ENCODE measurements at places on chromosomes 1 and 21. TPM values are rescaled to one million over a fixed set of nuclear protein-coding genes. Genes with fewer than 3 reads are reported as not detected.

DNA sequence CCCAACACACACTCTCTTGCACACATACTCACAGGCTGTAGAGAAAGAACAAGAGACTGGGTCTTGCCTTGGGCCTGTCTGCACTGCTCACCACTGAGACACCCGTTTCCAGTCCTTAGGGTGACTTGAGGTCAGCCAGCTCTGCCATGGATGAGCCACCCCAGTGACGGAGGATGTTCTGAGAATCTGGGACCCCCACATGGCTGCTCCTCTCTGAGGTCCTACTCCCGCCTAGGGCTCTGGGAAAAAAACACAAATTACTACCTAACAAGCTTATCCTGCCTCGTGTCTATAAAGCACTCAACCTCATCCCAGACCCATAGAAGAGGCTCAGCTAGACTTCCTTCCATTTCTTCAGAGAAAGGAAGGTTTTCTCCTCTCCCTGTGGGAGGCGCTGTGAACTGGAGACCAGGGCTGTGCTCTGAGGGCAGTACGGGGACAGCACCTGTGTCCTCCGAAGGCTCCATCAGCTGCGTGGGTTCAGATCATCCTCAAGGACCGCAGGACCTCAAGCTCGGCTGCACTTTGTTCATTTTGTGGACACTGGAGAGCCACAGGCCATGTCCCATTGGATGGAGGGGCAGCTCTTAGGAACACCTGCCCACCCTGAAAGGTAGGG, 4.3 kb upstream of the CLEC20A start:
- DNase-seq = no peak

GRCh38 chr1:186094172-186094571, 280.9 kb downstream of the TPR start:
- no peak for DNase-seq

GRCh38 chr1:205826995-205827394, 14.0 kb upstream of the SLC41A1 start:
- DNase-seq = no peak

GRCh38 chr21:17854745-17855144, 35.6 kb upstream of the C21orf91 start:
- no peak for DNase-seq

DNA sequence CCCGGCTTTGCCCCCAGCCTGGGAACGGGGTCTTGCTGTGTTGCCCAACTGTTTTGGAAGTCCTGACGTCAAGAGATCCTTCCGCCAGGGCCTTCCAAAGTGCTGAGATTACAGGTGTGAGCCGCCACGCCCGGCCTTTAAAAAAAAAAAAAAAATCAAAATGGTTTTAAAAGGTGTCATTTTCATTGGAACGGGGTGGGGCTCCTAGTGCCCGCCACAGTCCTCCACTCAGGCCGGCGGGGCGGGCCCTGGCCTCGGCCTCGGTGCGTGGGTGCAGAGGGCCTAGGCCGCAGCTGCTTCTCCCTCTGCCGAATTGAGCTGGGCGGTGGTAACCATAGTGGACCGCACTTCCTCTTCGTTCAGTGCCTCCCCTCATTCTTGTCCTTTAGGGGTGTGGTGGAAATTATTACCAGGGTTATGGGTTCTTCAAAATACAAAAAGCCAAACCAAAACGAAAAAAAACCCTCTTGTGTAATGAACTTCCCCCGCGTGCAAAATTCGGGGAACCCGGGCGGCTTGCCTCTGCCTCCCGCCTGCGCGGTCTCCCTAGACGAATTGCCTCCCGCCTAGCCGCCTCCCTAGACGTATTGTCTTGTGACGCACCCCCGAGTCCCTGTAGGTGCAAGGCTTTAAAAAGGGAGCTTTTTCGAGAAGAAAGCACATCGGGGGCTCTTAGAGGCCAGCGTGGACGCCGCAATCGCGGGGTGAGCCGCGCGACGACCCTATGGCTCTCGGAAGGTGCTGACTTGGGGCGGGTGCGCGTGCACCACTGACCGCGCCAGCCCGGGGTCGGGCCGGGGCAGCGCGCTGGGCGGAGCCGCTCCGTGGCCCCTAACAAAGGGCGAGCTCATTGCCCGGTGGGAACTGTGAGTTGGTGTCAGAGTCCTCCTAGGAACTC, 10.5 kb upstream of the SPEN start:
- no peak for DNase-seq

- no peak for DNase-seq
These were observed 204.3 kb downstream of the SMYD3 start for GRCh38 chr1:246302711-246303317.

DNA sequence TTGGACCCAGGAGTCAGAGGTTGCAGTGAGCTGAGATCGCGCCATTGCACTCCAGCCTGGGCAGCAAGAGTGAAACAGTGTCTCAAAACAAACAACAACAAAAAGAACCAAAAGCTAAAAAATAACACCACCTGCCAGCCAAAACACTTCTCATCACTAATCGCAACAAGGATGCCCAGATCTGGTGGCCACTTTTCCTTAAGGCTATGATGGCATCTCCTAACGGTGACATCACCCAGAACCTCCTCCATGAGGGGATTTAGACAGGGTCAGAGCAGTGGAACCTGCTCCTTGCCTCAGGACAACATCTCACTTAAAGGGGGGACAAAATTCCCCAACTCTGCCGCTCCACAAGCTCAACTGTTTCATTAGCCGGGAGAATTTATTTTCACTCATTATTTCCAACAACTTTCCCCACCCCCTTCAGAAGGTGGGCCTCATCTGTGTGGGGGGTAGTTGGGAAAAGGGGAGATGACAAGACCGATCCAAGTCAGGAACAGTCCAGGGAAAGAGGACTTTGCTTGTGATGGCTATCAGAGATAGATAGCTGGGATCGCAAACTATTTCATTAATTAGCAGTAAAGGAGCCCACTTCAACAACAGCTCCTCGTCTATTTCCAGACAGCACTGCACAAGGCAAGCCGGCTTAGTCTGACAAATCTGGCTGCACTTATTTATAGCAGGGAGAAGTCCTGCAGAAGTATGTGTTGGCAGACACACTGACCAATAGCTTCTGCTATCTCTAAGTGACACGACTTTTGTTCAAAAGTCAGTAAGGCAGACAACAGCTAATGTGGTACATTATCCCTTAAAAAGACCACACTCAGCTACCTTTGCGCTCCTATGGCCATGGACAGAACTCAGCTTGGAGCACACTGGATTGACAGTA, 2.6 kb downstream of the PABPC4 start:
- no peak for DNase-seq

GRCh38 chr21:16055014-16055413, 325.2 kb downstream of the USP25 start:
- no peak for DNase-seq

- DNase-seq = peak; percentile 10
These were observed 27.9 kb downstream of the NRDC start for GRCh38 chr1:51850420-51851223.

GRCh38 chr1:199102239-199102638, 463.4 kb downstream of the PTPRC start:
- no peak for DNase-seq

GRCh38 chr1:32897082-32898049, 3.8 kb downstream of the TMEM54 start:
- DNase-seq = no peak

GRCh38 chr1:69671363-69672010, 103.8 kb downstream of the LRRC7 start:
- no peak for DNase-seq

GRCh38 chr1:115677182-115677555, 35.4 kb downstream of the VANGL1 start:
- no peak for DNase-seq

GRCh38 chr1:222976453-222976852, 161.6 kb downstream of the DISP1 start:
- no peak for DNase-seq

- no peak for DNase-seq
These were observed 761 bp downstream of the TNNT2 start for GRCh38 chr1:201376464-201377374.

DNA sequence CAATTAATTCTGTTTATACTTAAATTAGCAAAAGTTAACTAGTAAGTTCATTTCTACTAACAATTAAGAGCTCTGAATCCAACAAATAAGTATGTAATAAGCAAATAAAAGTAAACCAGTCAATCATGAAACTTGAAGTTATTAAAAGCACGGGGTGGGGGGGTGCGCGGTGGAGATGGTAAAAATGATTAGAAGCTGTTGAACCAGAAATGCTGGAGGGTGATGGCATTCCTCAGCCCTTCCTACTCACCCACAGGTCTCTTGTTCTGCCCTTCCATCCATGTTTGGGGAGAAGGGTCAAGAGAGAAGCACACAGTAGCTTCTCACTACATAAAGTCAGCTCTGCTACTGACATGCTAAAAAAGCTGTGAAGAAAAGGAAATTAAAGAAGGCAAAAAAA, 63.5 kb downstream of the AKT3 start:
- DNase-seq = no peak

GRCh38 chr1:226496453-226497015, 52.0 kb upstream of the STUM start:
- no peak for DNase-seq

- no peak for DNase-seq
These were observed 2.0 kb downstream of the QSOX1 start for GRCh38 chr1:180156631-180157091.

- no peak for DNase-seq
These were observed 32.5 kb downstream of the SASS6 start for GRCh38 chr1:100100202-100100601.

DNA sequence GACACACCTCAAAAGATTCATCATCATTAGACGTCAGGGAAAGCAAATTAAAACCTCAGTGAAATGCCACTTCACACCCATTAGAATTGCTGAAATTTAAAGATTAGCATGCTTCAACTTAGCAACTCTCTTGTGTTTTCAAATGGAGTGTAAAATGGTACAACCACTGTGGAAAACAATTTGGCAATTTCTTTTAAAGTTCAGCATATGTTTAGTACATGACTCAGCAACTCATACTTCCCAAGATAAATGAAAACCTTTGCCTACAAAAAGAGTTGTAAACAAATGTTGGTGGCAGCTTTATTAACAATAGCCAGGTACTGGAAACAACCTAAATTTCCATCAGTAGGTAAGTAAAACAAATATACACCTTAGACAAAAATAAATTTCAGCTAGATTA, 42.7 kb downstream of the ST3GAL3 start:
- DNase-seq = no peak

GRCh38 chr1:182459949-182460348, 10.0 kb downstream of the RGSL1 start:
- no peak for DNase-seq

DNA sequence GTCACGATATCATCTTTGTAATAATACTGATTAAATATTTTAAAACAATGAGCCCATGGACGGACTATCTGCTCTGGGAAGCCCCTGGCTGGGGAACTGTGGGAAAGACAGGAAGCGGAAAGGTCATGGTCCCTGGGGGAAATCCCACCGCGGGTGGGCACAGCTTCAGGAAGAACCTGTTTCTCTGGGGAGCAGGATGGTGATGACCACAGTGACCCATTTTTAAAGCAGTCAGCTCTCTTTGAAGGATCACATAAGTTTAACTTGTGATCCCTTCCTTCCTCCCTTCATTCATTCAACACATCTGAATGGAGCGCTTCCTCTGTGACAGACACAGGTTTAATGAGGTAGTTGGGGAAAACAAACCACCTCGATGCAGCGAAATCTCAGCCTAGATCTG, 73.0 kb downstream of the DHRS3 start:
- no peak for DNase-seq

DNA sequence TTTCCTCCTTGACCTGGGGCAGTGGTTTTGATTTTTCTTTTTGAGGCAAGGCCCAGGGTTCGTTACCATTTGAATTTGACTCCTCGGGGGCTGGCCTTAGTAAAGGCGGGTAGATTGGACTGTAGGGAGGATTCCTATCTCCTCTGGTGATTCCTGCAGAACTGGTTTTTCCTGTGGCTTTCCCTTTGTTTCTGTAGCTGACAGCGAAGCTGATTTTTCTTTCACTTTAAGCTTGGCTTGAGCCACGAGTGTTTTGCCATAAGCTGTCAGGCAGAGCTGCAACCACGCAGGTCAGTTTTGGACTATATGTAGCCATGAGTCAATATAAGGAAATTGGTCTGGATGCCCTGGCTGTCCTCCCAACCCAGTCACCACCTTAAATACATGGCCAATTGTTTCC, 28.7 kb upstream of the KCNJ15 start:
- no peak for DNase-seq

GRCh38 chr1:225879521-225880221, 2.5 kb downstream of the TMEM63A start:
- DNase-seq = no peak

DNA sequence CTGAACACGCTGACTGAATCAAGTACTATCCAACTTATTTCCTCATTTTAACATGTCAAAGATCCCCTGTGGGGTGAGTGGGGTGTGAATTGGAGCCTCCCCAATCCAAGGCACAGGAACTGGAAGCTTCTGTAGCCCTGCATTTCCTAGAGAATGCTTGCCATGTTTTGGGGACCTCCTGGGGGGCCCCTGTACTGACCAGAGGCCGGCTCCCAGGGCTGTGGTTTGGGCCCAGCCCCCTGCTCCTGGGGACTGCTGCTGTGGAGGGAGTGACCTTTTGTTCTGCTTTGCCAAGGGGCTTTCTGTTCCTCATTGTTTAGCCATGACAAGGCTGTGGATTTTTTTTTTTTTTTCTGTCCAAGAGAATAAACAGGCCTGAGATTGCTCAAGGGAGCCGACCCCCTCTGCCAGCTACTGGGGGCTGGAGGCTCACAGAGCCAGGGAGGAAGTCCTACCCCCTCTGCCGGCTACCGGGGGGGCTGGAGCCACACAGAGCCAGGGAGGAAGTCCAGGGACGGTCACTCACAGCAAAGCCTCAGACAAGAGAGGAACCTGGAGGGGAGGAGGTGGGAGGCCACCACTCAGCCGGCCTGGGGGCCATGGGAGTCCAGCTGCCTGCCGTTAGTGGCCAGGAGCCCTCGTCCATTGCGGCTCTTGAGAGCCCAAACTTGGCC, 17.4 kb downstream of the TNFRSF1B start:
- DNase-seq = no peak

GRCh38 chr1:23875382-23875781, 7.3 kb upstream of the FUCA1 start:
- DNase-seq = no peak

- no peak for DNase-seq
These were observed 3.1 kb downstream of the CHD1L start for GRCh38 chr1:147245586-147246021.

Gene KNCN
- not detected for total RNA-seq

Gene MOB3C
- 5.2 TPM for total RNA-seq

Gene MTF2
- 86.9 TPM for total RNA-seq

Gene RHOU
- 34.0 TPM for total RNA-seq

Gene FAM72C
- 1.4 TPM for total RNA-seq

Gene DPYD
- total RNA-seq = 12.4 TPM

Gene GPR25
- not detected for total RNA-seq

Gene GPR157
- total RNA-seq = 0.45 TPM

Gene ITLN1
- total RNA-seq = 0.45 TPM

Gene HNRNPU
- total RNA-seq = 402 TPM
